Activated T-helper 1 cell treated with anti-CD3 and anti-CD28 coated beads, Interleukin-2, amount 50 U/mL, for 16 hours (primary cell): ENCODE measurements at places on chromosomes 2 and 18.

DNA sequence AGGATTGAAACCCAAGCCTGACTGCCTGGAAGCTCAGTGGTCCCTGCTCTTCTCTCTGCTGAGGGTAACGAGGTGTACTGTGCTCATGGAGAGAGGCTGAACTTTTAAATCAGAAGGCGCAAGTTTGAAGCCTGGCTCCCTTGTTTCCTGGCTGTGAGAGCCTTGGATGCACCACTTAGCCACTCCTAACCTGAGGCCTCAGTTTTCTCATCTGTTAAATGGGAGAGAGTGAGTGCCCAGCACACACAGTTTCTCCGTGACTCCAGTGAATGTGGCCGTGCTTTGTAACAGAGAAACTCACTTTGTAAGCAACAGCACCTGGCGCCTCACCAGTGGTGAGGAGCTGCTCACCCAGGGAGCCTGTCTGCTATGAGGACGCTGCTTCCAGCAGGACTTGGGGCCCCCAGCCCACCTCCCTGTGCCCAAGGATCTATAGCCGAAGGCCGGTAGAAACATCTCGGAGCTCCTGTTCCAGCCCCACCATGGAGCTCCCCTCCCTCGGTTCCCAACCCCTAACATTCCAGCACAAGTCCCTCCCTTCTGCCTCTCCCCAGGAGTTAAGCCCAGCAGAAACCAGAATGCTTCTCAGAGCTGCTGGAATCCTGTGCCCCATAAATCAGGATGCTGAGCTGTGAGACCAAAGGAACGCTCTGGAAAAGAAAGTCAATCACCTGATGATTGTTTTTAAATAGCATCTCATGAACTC, 20.3 kb upstream of the KCNK3 start:
- DNase-seq, result no peak

- DNase-seq, result no peak
Observed at GRCh38 chr2:8196316-8196715, 485.5 kb upstream of the ID2 start.

- DNase-seq, result no peak
Observed at GRCh38 chr2:141579071-141579470, 551.7 kb downstream of the LRP1B start.

DNA sequence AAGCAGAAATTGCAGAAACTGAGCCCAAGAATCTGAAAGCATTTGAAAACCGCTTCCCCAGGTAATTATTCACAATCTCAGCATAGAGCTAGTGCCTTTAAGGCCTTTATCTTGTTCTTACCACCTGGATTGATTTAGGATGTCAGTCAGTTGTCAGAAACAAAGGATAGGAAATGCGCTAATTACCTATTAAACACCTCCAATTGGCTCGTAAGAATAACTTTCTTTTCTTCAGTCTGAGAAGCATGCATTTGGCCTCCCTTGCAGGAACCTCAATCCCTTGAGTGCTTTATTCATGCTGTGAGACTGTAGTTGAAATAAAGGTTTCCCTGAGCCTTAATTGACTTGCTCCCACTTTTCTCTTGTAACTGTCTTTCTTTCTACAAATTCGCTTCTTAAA, 400.3 kb upstream of the LRATD1 start:
- DNase-seq, result no peak

DNA sequence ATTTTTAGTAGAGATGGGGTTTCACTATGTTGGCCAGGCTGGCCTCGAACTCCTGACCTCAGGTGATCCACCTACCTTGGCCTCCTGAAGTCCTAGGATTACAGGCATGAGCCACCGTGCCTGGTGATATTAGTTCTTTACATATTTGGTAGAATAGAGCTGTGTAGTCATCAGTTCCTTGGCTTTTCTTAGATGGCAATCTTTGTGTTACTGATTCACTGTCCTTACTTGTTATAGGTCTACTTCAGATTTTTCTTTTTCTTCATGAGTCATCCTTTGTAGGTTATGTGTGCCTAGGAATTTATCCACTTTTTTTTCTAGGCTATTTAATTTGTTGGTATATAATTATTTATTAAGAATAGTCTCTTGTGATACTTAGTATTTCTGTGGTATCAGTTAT, 30.3 kb upstream of the ZSWIM2 start:
- DNase-seq, result no peak

DNA sequence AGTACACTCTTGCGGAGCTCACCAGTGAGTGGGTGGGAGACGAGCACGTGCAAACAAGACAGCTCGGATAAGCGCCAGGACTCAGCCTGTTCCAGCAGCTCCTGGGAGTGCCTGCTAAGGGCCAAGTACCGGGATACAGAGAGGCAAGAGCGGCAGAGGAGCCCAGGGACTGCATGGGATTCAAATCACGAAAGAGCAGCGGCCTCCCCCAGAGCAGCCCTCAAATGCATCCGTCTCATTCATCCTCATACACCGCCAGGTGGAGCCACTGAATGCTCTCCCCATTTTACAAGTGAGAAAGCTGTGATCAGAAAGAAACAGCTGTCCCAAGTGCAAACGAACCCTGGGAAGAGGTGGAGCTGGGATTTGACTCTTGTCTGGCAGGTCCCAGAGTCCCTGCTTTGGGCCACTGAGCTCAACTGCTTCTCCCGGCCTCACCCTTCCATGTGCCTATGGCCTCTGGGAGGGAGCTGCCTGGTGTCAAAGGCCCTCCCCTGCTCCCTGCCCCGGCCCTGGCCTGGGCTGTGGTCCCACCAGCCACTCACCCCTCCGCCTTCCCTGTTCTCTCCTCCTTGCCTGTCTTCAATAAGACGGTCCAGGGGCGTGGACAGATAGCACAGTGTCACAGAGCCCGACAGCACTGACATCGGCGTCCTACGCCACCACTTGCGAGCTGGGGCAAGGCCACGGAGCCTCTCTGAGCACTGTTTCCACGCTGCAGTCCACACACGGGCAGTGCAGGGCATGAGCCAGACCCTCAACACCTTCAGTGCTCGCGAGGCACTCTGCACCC, 72.8 kb upstream of the TAF1B start:
- peak; percentile 25 for DNase-seq

GRCh38 chr2:27078267-27079194, at the start of gene EMILIN1:
Gene EMILIN1, plus strand, starts transcription at chr2:27078615. Its CDS starts 451 bp downstream, at chr2:27079066.
- DNase-seq, result no peak

GRCh38 chr2:218891275-218892135, 10.9 kb downstream of the WNT10A start:
- DNase-seq, result no peak

DNA sequence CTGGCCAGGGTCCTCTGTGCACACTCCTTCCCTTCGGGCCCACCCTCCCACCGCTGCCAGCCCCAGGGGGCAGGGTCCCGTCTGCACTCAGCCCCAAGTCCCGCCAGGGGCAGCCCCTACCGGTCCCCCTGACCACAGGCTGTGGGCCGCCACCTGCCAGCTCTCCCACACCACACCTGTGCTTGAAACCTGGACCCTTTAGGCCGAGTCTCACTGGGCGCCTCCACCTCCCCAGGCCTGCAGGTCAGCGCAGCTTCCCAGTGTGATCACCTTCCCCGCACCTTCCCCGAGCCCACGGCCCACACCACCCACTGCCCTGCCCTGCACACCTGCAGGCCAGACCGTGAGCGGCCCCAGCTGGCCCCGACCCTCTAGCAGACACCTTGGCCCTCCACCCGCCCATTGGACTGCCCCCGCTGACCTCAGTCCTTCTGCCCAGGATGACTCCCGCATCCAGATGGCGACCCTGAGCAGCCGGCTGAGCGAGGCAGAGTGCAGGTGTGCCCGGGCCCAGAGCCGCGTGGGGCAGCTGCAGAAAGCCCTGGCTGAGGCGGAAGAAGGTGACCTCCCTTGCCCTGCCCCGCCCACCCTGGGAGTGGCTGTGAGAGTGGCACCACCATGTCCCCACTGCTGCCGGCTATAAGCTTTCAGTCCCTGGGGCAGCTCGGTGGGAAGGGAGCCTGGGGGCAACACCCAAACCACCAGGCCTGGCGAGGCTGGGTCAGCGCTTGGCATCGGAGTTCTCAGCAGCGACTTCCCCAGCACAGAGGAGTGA, 31.3 kb upstream of the SNED1 start:
- no peak for DNase-seq

DNA sequence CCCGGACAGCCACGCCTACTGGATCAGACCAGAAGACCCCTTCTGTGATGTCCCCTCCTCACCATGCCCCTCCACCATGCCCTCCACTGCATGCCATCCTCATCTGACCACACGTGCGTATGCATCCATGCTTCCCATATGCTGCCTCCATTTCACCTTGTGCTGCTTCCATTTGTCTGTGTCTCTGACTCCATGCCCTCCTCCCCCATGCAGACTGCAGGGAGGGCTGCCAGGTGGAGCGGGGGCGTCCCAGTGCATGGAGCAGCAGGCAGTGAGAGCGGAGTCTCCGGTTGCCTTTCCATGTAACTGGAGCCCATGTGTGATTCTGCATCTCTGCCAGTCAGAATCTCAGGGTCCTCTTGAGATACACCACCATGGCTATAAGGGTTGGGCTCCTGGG, 52.6 kb downstream of the COA5 start:
- no peak for DNase-seq

- no peak for DNase-seq
Observed at GRCh38 chr2:180535289-180535688, 445.1 kb upstream of the UBE2E3 start.

GRCh38 chr2:66832646-66833435, 397.9 kb downstream of the MEIS1 start:
- DNase-seq, result no peak

DNA sequence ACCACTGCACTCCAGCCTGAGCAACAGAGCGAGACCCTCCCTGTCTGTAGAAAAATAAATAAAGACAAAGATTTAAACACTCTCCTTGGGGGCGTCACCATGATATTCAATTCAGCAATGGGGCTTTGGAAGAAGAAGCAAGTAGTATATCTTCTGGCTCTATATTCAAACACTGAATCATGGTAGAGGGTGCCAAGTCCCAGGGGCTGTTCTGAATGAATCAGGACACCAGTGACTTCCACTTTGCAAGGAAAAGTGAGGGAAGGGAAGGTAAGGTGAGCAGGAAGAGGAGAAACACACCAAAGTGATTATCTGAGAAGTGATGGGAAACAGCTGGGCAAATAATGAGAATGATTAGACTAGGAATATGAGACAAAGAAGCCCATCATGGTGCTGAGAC, 80.5 kb downstream of the AAK1 start:
- DNase-seq, result no peak

GRCh38 chr2:5725794-5726463, 33.7 kb downstream of the SOX11 start:
- DNase-seq, result no peak

GRCh38 chr2:14418115-14418514, 214.4 kb upstream of the LRATD1 start:
- DNase-seq, result no peak

- no peak for DNase-seq
Observed at GRCh38 chr2:149894760-149895159, 307.2 kb upstream of the MMADHC start.

- no peak for DNase-seq
Observed at GRCh38 chr2:11540996-11541692, 7.3 kb downstream of the GREB1 start.

- DNase-seq, result no peak
Observed at GRCh38 chr2:205850611-205851010, 168.3 kb downstream of the NRP2 start.

- DNase-seq, result no peak
Observed at GRCh38 chr2:61179701-61180639, 18.0 kb downstream of the C2orf74 start.

- no peak for DNase-seq
Observed at GRCh38 chr2:121828281-121828731, 72.9 kb downstream of the TSN start.

DNA sequence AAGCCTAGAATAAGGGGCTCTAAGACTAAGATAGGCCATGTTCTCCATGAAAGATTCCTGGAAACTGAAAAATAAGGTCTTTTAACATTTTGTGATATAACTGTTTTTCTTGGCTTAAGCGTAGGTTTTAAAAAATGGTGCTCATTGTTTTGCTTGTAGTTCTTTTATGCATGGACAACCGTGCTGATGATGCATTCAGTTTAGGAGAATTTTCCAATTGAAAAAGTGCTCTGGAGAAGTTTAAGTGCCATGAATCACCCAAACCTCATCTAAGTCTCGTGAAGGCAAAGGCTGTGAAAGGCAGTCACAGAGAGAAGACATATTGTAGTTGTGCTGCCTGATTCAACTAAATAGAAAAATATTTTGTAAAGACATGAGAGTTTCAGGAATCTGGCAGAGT, 111.8 kb upstream of the GAREM1 start:
- no peak for DNase-seq

- no peak for DNase-seq
Observed at GRCh38 chr18:79680891-79681339, 1.3 kb downstream of the CTDP1 start.

DNA sequence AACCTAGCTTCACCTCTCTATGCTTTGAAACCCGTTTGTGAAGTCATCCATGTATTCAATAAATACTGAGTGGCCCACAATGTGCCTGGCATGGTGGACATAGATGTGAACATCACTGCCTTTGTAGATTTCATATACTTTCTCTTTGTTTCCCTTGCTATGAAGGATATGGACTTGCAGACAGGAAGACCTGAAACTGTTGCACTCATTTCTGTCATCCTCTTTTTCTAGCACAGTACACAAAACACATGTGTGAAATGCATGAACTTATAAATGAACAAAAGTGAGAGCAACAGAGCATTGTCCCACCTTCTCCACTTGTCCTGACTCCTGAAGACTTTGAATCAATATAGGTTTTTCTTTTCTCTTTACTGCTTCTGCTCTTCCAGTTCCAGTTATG, 249.4 kb upstream of the LINC00305 start:
- no peak for DNase-seq

GRCh38 chr2:108417254-108417653, 31.8 kb upstream of the GCC2 start:
- no peak for DNase-seq

DNA sequence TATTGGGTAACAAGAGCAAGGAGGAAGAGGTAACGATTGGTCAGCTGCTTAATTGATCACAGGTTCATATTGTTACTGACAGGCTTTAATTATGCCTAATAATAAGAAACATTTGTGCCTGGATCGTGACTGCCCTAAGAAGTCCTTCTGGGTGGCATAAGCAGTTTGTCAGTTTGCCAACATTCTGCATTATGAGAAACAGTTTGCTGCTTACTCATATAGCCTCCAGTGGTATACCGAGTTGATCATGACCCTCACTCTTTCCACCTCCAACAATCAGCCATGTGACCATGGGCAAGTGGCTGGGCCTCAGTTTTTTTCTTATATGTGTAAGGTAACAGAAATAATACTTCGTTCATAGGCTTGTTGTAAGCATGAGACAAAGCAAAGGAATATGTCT, 96.6 kb upstream of the CABLES1 start:
- no peak for DNase-seq
